ENCODE measurements at places on chromosomes 2 and 18. TPM values are rescaled to one million over a fixed set of nuclear protein-coding genes. Genes with fewer than 3 reads are reported as not detected.

The NTSR2 gene
- 1.7 TPM for total RNA-seq

The RAB6D gene
- total RNA-seq: 0.36 TPM

The INHBB gene
- total RNA-seq: 6.1 TPM

The RESP18 gene
- 1.1 TPM for total RNA-seq

The RAMP1 gene
- total RNA-seq: 4.6 TPM

The EFEMP1 gene
- 25.0 TPM for total RNA-seq

The UGT1A8 gene
- total RNA-seq: not detected

The CFC1 gene
- total RNA-seq: 1.3 TPM

The DRC1 gene
- 2.6 TPM for total RNA-seq

The ACTG2 gene
- total RNA-seq: 1.1 TPM

The NETO1 gene
- total RNA-seq: 57.7 TPM

The CD28 gene
- total RNA-seq: 1.00 TPM

- DNase-seq: no peak
Measured at GRCh38 chr2:122743021-122743675, 987.7 kb downstream of the TSN start.

GRCh38 chr18:306608-307255 is 38.9 kb upstream of the THOC1 start:
- DNase-seq: no peak

DNA sequence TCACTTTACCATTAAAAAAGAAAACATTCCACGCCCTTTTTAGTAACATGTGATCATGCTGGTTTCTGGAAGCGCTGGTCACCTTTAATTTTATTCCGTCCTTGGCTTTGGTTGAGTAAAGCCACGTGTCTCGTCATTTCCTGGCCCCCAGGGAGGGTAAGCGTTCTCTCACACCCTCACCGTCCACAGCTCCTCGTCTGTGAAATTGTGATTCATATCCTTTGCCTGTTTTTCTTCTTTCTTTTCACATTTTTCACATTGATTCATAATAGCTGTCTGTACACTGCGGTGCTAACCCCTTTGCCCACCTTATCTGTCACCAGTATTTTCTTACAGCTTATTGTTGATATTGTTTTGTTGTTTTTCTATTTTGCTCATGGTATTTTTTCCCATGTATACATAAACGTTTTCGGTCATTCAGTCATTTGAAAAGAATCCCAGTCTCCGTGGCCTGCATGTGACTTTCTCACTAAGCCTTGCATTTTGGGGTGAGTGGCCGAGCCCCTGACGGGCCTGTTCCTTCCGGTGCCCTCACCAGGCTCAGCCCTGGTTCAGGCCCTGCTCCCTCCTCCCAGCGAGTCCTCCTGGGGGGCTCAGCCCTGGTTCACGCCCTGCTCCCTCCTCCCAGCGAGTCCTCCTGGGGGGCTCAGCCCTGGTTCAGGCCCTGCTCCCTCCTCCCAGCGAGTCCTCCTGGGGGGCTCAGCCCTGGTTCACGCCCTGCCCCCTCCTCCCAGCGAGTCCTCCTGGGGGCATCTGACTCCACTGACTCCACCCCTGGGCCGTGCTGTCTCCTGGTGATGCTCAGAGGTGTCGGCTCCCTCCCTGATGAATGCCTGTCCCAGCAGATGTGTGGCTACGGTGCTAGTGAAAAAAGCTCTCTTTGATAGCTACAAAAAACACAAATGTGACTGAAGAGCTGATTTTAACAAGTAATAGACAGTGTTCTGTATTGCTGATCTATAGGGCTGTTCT is 249.7 kb upstream of the PXDN start:
- DNase-seq: no peak

DNA sequence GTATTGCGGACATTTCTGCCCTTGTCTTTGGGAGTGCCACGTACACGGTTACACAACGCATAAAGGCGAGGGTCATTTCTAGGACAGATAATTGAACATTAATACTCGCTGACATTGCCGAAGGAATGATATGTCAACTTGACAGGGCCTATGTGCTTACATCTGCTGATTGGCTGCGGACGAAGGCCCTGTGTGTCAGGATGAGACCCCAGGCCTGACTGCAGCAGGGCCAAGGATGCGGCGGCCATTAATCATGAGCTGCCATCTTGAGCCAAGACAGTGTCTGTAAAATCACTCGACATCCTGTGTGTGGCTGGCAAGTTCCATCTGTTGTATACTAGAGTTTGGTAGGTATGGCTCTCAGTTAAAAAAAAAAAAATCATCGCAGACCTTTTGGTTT is 96.6 kb downstream of the MEIS1 start:
- no peak for DNase-seq

DNA sequence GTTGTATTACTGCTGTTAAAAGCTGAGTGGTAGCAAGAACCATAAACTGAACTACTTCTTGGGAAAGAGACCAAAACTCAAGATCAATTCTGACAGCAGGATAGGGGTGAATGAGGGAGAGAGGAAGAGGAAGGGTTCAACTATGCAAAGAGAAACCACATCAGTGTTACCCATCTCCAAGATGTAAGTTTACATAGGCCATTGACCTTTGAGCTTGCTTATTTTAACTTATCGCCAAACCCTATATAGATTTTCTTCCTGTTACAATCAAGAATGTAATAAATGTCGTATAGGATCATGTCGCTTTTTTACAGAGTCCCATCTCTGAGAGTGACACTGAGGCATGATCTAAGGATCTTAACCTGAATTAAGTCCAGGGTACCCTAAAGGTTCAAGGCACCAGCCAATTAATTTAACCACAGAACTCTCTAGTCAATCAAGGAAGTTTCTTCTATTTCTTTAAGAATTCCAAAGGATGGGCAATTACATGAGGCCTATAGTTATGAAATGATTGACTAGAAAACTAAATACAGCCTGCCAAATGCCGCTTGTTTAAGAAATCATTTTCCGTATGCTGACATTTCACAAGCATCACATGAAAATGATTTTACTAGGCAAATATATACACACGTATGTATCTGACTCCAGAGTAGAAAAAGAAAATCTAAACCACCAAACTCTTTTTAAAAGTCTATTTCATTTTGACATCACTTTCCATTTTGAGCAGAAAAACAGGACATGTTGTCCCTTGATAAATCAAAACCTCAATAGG is 11.8 kb downstream of the RND3 start:
- no peak for DNase-seq

GRCh38 chr2:67075530-67076238 is 321.4 kb upstream of the ETAA1 start:
- DNase-seq: no peak

- no peak for DNase-seq
Measured at GRCh38 chr2:204763974-204764703, 218.9 kb downstream of the PARD3B start.

DNA sequence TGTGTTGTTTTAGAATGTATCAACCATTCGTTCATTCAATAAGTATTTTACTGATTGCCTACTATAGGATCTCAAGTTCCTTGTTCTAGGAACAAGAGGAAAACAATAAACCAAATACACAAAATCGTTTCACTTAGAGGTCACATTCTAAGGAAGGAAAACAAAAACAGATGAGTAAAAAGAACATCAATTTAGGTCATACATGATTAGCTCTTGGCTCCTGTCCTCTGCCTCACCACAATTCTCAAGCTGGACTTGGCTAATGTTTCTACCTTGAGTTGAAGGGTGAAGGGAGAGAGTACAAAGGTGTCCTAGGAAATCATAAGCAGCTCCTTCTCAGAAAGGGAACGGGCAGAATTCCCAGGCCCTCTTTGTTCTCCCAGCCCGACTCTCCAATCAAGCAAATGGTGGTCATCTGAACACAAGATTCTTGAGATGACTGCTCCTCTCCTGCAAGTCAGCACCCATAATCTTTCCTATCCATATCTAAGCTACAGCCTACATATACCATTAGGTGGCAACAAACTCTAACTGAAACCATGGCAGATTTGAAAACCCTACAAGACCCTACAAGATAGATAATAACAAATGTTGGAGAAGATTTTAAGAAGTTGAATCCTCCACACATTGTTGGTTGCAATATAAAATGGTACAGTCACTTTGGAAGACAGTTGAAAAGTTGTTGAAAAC is 76.0 kb downstream of the CBLN2 start:
- no peak for DNase-seq

GRCh38 chr2:169362118-169362893 is at the start of gene LRP2:
Gene LRP2, minus strand, starts transcription at chr2:169362534. Its CDS starts 135 bp downstream, at chr2:169362399.
- DNase-seq: no peak

DNA sequence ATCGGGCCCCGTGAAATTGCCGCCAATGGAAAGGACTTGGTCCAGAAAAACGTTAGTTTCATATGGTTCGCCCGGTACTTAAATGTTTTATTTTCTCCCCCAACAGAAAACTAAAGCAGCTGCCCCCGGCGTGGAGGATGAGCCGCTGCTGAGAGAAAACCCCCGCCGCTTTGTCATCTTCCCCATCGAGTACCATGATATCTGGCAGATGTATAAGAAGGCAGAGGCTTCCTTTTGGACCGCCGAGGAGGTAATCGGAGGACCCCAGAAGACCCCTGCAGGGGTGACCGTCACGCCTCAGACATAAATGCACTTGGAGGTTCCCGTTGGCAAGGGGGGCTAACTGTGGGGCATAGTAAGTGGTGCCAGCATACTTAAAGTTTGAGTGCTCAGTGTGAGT is 742 bp downstream of the RRM2 start:
- no peak for DNase-seq

DNA sequence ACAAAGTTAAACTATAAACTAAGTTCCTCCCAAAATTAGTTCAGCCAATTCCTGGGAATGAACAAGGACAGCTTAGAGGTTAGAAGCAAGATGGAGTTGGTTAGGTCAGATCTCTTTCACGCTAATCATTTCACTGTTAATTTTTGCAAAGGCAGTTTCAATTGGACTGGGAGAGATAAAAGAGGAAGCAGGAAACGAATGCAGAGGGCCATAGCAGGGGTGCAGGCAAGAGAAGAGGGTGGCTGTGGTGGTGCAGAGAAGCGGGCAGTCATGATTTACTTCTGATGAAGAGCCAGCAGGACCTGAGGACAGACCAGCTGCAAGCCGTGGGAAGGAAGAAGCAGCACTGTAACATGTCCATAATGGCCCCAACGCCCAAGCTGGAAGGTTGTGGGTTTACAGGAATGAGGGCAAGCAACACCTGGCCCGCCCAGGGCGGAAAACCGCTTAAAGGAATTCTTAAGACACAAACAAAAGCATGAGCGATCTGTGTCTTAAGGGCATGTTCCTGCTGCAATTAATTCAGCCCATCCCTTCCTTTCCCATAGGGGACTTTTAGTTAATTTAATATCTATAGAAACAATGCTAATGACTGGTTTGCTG is 4.1 kb upstream of the RMP24 start:
- DNase-seq: no peak

DNA sequence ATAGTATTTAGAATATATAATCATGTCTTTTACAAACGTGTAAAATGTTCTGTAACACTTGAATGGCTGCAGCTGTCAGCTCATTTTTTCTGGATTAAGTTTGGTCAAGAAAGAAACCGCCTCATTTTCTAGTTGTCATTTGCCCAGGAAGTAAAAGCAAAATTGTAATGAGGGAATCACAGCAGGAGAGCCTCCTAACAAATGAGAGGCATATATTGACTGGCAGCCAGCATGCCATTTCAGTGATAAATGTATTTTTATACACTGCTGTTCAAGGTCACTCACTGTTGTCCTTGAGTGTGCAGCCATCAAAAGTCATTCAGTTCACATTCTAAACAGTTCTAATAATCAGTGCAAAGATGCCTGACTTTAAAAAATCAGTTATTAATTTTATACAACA is 144.3 kb upstream of the BOD1L2 start:
- DNase-seq: no peak
